ENCODE measurements at places on chromosomes 4 and X.

- DNase-seq: no peak
These were observed 9.8 kb downstream of the SCFD2 start for GRCh38 chr4:53355930-53356521.

GRCh38 chrX:19272452-19272851 is 71.3 kb upstream of the PDHA1 start:
- DNase-seq: no peak

- DNase-seq: no peak
These were observed 16.6 kb downstream of the DCUN1D4 start for GRCh38 chr4:51859476-51860031.

GRCh38 chr4:102713096-102713495 is 47.7 kb downstream of the MANBA start:
- peak; percentile 10 for DNase-seq

DNA sequence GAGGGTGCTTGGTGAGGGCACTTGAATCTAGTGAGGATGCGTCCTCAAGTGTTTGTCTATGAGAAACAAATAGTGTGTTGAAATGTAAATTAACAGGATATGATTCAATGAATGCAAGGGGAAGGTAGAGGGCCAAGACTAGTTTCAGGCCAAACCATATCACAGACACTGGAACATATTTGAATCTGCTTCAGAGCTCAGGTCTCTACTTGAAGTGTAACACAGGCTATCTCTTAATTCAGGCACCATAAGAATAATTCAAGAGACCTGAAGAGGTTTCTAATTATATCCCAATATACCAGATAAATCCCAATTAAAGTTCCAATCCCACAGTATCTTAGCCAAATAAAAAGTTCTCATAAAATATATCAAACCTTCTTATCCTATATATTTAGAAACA is 146.5 kb upstream of the INTU start:
- no peak for DNase-seq

DNA sequence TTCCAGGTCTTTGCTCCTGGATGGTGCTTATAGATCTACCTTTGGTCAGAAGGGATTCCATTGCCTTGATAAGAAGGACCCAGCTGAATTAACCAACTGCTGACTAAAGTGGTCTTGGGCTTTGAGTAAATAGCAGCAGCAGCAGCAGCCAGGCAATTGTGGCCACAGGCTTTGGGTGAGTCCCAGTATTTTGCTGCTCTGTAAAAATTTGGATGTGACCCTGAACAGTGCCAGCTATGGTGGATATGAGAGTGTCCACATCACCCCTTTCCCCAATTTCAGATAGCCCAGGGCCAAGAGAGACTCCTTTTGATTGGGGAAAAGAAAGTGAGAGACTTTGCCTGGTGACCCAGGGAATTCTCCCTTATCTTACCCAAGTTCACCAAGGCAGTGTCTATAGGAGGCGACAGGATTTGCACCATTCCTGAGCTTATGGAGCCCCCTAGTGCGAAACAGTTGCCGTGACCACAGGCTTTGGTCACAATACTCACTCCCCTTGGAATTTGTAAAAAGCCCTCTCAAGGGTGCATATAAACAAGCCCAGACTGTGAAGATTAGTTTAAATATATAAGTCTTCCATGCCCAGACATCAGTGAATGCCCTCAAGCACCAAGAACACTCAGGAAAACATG is 518.0 kb downstream of the TMA16 start:
- no peak for DNase-seq

Measured in kidney epithelial cell (primary cell).